CD4-positive, alpha-beta T cell treated with Interleukin-15 for 1 hour (primary cell): ENCODE measurements at places on chromosomes 2 and 18.

DNA sequence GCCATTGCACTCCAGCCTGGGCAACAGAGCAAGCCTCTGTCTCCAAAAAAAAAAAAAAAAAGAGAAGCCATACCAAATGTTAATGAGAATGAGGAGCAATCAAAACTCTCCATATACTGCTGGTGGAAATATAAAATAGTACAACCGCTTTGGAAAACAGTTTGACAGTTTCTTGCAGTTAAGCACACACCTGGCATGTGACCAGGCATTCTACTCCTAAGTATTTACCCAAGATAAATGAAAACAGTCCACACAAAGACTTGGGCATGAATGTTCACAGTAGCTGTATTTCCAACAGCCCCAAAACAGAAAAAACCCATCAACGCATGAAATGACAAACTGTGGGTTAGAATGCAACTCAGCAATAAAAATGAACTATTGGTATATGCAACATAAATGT, 76.0 kb upstream of the ST8SIA5 start:
- DNase-seq, result no peak

GRCh38 chr2:134601264-134601663, 117.5 kb downstream of the TMEM163 start:
- no peak for DNase-seq

- DNase-seq, result no peak
Observed at GRCh38 chr2:48583961-48584360, 33.7 kb upstream of the GTF2A1L start.

DNA sequence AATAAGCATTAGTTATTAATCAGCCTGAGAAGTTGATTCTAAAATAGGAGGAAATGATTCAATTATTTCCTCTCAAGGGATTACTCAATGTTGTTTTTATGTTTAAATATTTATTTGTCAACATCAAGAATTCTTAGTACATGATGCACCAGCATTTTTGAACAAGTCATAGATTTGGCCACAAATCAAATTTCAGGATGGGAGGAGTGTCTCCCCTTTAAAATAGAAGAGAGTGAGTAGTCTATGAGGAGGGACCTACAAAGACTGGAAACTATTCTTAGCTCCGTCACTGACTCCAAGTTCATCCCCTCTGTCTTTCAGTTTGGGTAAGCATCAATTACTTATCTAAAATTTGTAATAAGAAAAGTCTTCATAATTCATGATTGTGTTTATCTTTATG, 18.6 kb upstream of the IL18R1 start:
- no peak for DNase-seq

GRCh38 chr2:126936219-126936723, 37.6 kb downstream of the TEX51 start:
- no peak for DNase-seq

DNA sequence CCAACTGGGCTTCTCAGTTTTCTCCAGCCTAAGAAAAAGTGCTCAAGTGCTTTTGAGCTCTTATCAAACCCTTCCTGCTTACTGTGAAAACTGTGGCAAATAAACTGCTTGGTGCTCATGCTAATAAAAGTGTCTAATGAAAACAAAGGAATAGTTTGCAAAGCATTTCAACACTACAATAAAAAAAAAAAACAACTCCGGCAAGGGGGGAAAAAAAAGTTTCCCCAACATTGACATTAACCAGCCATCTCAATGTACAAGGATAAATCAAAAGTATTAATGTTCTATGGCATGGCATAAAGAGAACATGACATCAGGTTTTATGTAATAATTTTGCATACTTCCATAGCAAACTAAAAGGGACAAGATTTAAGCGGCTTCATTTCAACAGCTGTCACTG, 14.7 kb upstream of the STPG4 start:
- no peak for DNase-seq

- DNase-seq, result no peak
Observed at GRCh38 chr2:23699580-23699925, 227.4 kb downstream of the ATAD2B start.

- DNase-seq, result no peak
Observed at GRCh38 chr2:111665011-111665410, 219.0 kb downstream of the ANAPC1 start.

GRCh38 chr18:78805840-78806239, 173.8 kb upstream of the SALL3 start:
- no peak for DNase-seq

DNA sequence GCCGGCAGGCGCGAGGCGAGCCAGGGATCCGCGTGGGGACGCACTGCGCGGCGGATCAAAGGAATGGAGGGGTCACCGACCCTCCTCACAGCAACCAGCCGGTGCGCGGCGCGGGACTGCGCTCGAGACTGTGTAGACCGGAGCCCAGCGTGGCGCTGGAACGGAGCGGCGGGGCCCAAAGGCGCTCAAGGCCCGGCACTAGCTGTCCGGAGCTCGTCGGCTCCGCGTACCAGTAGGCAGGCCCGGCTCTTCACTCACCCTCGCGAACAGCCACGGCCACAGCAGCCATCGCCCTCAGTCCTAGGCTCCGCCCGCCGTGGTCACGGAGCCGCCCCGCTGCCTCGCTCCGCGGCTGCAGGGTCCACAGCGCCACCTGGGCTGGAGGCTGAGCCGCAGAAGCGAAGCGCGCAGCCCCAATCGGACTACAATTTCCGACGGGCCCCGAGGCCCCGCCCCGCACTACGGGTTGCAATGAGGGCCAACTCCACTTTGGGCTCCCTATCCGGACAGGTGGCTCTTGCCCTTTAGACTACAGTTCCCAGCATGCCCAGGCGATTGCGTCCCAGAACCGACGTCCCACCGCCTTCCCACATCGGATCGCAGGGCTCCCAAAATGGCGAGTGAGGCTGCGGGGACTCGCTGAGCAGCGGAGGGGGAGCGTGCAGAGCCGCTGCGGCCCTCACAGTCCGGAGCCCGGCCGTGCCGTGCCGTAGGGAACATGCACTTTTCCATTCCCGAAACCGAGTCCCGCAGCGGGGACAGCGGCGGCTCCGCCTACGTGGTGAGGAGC, at the start of the genes EIF2B4 and SNX17:
EIF2B4 (minus strand) TSS at position 313 of the 790 bp plus-strand sequence; CDS start at position 289, 24 bp downstream.
SNX17 (plus strand) TSS at position 591 of the 790 bp plus-strand sequence; CDS start at position 719, 128 bp downstream.
- peak; percentile 99 for DNase-seq

GRCh38 chr2:16322308-16323125, 343.1 kb downstream of the CYRIA start:
- no peak for DNase-seq
